Stimulated activated CD8-positive, alpha-beta memory T cell treated with anti-CD3 and anti-CD28 coated beads, Interleukin-4, amount 100 ng/mL, for 4 hours (primary cell): ENCODE measurements at places on chromosomes 5 and 9.

DNA sequence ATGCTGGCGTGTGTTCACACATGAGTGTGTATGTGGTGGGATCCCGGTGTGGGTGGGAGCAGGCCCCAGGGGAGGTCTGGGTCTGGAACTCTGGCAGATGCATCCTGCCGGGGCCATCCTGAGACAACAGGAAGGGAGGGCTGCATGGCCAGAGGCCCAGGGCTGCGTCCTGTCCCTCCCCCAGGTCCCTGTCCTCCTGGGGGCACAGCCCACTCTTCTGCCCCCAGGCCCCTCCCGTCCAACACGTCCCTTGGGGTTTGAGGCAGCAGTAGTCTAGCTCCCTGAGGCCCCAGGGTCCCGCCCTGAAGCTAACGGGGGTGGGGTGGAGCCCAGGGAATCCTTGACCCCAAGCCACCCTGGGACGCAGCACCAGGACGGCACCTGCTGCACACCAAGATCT, 16.6 kb downstream of the FLT4 start:
- DNase-seq: no peak

- no peak for DNase-seq
Observed at GRCh38 chr5:39376293-39376714, 12.0 kb upstream of the C9 start.

- no peak for DNase-seq
Observed at GRCh38 chr5:54450542-54450941, 5.0 kb upstream of the HSPB3 start.

- no peak for DNase-seq
Observed at GRCh38 chr5:75457691-75458090, 53.7 kb downstream of the CERT1 start.

DNA sequence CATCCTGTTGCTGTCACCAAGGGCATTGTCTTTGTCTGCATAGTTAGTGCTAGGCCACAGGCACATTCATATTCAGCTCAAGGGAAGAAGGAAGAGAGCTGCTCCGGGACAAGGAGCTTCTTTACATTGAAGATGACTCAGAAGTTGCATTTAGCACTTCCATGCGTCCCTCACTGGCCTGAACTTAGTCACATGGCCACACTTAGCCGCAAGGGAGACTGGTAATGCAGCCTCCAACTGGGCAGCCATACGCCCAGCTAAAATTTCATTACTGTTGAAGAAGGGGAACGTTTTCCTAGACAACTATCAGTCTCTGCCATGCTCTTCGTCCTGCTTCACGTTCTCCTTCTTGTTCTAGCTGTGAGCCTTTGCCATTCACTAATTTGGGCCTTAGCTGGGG, 20.0 kb downstream of the ACTL7B start:
- no peak for DNase-seq

DNA sequence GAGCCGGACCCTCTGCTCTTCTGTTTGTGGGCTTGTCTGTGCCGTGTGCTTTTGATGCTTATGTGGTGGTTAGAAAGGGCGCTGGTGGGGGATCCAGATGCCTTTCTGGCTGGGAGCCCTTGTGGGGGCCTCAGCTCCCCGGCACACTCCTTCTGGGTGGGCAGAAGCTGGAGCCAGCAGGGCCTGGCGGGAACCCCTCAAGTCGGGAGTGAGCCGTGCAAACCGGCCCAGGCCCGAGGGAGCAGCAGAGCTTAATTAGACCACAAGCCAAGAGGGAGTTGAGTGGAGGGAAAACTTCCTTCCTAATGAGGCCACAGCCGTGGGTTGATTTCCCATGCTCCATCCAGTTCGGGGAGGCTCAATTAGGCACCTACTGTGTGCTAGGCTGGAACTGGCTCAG, 76.0 kb upstream of the RNU6ATAC start:
- DNase-seq: no peak

GRCh38 chr5:144206141-144206540, 35.5 kb downstream of the KCTD16 start:
- no peak for DNase-seq

DNA sequence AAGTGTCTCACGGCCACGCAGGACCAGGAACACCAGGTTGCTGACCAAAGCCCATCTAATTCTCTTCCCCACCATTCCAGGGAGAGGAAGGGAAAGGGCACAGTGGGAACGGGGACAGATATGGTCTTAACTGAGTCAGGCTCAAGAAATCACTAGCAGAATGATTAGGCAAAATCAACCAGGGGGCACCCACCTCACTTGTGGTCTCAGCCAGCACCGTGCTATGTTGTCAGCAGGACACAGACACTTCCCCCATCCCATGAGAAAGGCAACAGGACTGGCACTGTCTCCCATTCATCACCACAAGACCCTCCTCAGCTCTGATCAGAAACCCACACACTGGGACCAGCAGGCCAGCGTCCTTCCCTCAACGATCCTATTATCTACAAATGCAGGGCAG, 2.9 kb downstream of the BICD2 start:
- DNase-seq: no peak

- no peak for DNase-seq
Observed at GRCh38 chr9:109843641-109844040, 63.6 kb downstream of the PALM2AKAP2 start.

- DNase-seq: no peak
Observed at GRCh38 chr5:95778713-95779436, 43.7 kb downstream of the GLRX start.

DNA sequence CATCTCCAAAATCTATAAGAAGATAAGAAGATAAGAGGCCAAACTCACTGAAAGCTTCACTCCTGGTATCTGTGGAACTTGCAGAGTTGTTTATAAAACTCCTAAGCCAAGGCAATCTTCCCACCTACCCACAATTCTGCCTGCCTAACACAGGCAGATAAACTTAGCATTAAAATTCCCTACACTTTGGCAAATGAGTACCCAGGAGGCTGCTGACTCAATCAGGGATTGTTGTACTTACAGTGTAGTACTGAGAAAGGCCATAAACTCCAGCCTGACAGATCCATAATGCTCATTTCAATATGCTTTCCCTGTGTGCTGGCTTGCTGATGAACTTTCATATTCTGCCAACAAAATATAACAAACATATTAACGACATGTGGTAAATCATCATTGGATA, 725.2 kb downstream of the BRINP1 start:
- no peak for DNase-seq

DNA sequence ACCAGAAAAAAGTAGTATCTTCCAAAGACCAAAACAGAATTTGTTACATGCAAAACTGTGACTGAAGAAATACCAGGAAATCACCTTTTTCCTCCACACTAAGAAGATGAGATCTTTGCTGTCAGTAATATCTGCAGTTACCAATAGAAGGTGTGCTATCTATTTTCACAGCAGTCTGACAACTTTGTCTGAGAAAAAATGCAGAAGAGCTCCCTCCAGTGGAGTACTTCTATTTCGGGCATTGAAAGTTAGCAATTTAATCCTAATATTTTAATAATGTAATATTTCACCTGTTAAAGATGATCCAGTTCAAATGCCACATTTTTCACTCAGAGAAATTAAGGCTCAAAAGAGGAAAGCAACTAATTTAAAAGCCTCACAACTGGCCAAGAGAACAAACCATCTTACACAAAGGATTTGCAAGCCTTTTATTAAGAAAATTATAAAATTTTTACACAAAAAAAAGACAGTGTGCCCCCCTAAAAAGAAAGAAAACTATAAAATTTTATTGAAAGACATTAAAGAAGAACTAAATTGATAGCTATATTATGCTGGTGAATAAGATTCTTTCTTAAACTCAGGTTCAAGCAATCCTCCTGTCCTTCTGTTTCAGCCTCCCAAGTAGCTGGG, 50.6 kb downstream of the DEPDC1B start:
- no peak for DNase-seq

GRCh38 chr5:81761270-81761669, 10.4 kb upstream of the SSBP2 start:
- no peak for DNase-seq

GRCh38 chr5:159947708-159948358, 31.6 kb downstream of the ADRA1B start:
- DNase-seq: no peak

- DNase-seq: no peak
Observed at GRCh38 chr5:9063615-9064245, 482.1 kb downstream of the SEMA5A start.

DNA sequence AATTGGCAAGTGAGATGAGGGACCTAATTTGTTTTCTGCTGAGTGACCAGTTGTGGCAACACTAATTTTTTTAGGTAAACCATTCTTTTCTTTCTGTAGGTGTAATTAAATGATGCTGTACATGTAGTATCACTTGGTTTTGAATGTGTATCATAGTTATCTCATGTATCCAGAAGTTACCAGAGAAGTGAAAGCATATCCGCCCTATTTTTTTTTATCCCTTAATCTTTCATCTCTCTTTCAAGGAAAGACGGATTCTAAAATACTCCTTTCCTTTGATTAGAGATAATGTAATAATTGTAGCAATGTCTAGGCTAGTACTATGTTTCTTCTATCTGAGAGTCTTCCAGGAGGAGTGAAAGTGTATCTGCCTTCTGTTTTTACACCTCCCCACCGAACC, 7.1 kb downstream of the KDM3B start:
- no peak for DNase-seq

- no peak for DNase-seq
Observed at GRCh38 chr9:91221332-91221731, 140.4 kb downstream of the AUH start.

GRCh38 chr5:159452480-159453167, 122.3 kb upstream of the IL12B start:
- no peak for DNase-seq

DNA sequence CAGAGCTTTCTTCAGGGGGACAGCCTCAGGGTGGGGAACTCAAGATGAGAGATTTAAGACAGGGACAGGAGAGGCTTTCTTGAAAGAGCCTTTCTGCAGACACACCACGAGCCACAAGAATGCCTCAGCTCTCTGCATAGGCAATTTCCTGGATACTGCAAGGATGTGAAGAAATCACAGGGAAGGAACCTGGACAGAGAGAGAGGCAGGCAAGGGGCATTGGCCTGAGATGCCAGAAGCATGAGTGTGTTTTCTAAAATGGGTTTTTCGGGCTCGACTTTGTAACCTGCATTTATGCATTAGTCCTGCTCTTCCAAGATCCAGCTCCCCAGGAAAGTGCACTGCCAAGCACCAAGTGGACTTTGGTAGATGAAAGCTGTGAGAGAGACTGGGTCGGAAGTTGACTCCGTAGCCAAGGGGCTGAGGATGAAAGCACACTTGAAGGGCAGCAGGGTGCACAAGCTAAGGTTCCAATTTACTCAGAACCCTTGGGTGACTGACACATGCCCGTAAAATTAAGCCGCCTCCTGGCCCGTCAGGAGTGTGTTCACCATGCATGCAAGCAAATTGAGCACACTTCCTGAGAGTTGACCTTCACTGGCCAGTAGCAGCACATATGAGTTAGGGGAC, 90.9 kb downstream of the CFAP90 start:
- DNase-seq: no peak

DNA sequence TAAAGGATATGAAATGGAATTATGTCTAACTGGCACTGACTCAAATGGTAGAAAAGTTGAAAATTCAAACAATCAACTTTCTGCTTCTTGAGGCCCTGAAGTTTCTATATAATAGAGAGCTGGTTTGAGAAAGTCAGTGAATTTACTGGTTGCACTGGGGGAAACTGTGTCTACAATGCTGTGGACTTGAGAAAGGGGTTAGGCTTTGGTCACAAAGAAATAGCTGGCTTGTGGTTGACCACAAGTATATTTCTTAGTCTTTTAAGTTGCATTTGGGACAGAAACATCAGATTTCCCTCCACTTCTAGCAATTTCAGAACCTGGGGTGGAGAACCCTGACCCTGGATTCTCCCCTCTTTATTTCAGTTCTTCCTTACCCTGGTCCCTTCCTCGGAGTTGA, 192.6 kb upstream of the ACTBL2 start:
- DNase-seq: no peak

DNA sequence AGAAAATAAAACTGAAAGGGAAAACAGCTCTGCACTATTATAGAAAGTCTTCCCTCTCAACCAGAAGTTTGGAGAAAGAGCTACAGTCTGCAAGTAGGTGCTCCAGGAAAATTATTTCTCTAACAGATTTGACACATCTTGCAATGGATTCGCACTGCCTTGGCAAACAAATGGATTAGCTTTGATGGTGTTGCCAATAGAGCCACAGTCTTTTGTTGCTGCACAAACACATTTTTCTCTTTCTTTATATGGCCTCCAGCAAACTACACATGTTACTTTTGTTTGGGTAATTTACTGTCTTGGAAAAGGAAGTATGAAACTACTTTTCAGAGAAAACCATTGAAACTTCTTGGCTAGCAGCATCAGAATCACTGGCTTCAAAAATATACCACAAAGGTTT, 523.1 kb downstream of the EFNA5 start:
- no peak for DNase-seq

DNA sequence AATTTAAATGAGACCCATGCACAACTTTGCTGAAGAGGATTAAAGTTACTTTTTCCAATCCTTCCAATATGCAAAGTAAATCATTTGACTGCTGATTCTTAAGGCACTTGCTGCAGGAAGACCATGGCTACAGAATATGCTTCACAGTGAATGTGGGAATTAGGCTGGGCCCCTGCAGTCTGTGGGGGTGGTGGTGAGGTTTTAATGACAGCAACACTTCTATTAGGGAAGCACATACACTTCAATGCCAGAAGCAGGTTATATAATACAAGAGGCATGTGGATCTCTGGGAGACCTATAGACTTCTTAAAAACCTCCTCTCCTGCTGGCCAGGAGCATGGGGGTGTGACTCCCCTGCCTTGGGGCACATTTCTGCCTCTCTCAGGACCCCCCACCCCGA, 124.5 kb upstream of the KLF9 start:
- DNase-seq: no peak

DNA sequence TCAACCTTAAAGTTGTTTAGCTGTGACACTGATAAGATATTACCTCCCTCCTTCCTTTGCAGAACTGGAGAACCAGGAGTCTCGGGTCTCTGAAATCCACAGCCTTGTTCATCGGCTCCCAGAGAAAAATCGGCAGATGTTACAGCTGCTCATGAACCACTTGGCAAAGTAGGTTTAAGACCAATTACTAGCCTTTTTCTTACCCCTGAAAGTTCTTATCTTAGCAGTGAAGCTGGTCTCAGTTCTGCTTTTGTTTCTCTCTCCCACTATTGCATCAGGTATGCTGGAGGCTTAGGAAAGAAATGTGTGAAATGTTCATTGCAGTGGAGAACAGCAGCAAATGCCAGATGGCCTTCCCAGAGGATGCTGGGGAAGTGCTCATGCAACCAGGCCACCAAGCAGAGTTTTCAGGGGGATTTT, 287.4 kb downstream of the ARHGAP26 start:
- DNase-seq: no peak

- no peak for DNase-seq
Observed at GRCh38 chr5:97365163-97365845, 182.3 kb upstream of the RIOK2 start.

DNA sequence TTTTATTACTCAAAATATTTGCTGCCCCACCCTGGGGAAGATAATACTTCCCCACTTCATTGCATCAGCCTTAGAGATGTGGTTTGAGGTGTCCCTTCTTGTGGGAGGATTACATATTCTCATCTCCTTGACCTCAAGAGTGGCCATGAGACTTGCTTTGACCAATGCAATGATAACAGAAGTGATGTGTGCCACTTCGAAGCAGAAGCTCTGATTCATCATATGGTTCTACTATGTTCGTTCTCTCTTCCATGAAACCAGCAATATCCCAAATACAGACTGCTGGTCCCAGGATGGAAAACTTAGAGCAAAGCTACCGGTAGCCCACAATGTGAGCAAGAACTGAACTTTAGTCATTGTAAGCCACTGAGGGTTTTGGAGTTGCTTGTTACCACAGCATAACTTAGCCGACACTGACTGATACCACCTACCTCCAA, 92.0 kb downstream of the THBS4 start:
- DNase-seq: no peak
